ENCODE measurements at places on chromosomes 2 and 18.

DNA sequence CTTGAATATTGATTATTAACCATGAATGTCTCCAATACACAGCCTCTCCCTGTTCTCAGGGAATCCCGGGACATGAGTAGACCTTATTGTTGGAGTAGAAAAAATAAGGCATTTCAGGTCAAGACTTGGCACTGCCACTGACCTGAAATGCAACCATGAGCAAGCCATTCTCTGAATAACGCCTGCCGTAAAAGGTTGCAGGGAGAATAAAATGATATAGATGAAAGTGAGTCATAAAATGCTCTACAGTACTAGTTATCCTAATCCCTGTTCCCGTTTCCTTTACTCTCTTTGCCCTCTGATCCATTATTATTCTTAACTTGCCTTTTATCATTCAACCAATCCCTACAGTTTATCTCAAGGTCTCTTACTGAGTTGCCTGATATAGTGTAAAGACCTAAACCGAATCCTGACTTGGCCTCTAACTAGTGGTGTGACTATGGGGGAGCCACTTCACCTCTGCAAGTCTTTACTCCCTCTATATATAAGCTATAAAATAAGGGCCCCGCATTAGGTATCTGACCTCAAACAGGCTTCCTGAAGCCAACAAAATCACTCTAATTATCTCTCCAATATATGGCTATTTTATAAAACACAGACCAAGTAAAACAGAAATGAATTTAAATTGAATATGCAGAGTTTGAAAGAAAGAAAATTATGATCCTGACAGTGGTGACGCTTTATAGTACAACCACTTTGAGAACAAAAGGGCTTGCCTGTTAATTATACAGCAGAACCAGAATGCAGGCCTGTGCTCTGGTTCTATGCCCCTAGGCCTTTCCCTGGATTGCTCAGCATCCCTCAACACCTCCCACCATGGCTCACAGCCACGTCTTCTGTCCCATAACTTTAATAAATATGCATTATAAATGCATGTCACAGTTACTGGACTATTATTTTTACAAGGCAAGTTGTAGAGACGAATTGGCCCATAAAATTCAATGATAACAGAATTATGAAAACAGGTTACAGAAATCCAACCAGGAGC, 183.1 kb downstream of the STK39 start:
- DNase-seq: no peak
- no peak overlapping the region for H3K27ac ChIP-seq
- H3K4me3 ChIP-seq: no peak overlapping the region
- no peaks in the 10 kb centered on the region for H3K27me3 ChIP-seq
- H3K36me3 ChIP-seq: peaks cover 42% of the 10 kb centered on the region

DNA sequence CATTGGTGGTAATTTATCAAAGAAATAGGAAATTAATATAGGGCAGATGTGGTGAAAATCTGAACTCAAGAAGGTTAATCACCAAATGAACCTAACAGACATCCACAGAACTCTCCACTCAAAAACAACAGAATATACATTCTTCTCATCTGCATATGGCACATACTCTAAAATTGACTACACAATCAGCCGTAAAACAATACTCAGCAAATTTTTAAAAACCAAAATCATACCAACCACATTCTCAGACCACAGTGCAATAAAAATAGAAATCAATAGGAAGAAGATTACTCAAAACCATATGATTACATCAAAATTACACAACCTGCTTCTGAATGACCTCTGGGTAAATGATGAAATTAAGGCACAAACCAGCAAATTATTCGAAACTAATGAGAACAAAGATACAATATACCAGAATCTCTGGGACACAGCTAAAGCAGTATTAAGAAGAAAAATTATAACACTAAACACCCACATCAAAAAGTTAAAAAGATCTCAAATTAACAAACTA, 31.0 kb downstream of the RBM43 start:
- no peak overlapping the region for H3K27ac ChIP-seq
- DNase-seq: no peak
- no peaks in the 10 kb centered on the region for H3K36me3 ChIP-seq

GRCh38 chr2:230864122-230864604, 579 bp upstream of the ITM2C start:
- peak overlapping the region; percentile 82 for H3K4me3 ChIP-seq
- H3K36me3 ChIP-seq: no peaks in the 10 kb centered on the region
- no peaks in the 10 kb centered on the region for H3K27me3 ChIP-seq
- no peak overlapping the region for H3K27ac ChIP-seq
- DNase-seq: no peak

DNA sequence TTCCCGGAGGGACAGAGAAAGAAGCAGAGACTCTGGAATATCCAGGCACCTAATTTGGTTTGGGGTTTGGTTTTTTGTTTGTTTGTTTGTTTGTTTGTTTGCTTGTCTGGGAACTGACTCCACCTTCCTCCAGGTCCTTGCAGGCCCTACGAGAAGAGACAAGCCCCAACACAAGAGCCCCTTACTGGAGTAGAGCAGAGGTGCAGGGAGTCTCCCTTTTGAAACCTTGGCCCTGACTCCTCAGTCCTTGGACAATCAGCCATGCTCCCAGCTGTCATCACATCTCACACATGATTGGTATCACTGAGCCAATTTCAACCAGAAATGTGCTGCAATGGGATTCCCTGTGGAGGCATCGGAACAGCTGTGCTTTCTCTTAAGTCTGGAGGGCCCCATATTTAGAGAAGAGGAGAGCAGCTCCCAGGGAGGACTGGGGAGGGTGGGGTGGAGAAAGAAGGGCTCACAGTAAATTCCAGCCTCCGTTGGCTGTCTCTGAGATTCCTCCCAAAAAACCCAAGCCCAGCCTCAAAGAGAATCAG, 279.9 kb upstream of the NCKAP5 start:
- H3K4me3 ChIP-seq: no peak overlapping the region
- no peak for DNase-seq
- H3K27ac ChIP-seq: no peak overlapping the region
- no peaks in the 10 kb centered on the region for H3K4me1 ChIP-seq
- H3K27me3 ChIP-seq: no peaks in the 10 kb centered on the region
- no peaks in the 10 kb centered on the region for H3K36me3 ChIP-seq

- no peak overlapping the region for H3K4me3 ChIP-seq
- H3K27me3 ChIP-seq: no peaks in the 10 kb centered on the region
- H3K4me1 ChIP-seq: peaks cover 12% of the 10 kb centered on the region
- no peak for DNase-seq
These were observed 59.5 kb downstream of the TMEM131 start for GRCh38 chr2:97936199-97936598.

- H3K27me3 ChIP-seq: no peaks in the 10 kb centered on the region
- H3K4me1 ChIP-seq: no peaks in the 10 kb centered on the region
- H3K36me3 ChIP-seq: no peaks in the 10 kb centered on the region
- H3K27ac ChIP-seq: no peak overlapping the region
- no peak overlapping the region for H3K4me3 ChIP-seq
These were observed 228.9 kb downstream of the ANKRD30B start for GRCh38 chr18:14976736-14977430.

GRCh38 chr2:127011796-127012195, 95.2 kb downstream of the BIN1 start:
- no peak for DNase-seq
- H3K36me3 ChIP-seq: no peaks in the 10 kb centered on the region
- H3K27ac ChIP-seq: no peak overlapping the region
- H3K27me3 ChIP-seq: peaks cover 43% of the 10 kb centered on the region

GRCh38 chr2:112584891-112585250, 462 bp downstream of the CHCHD5 start:
- no peaks in the 10 kb centered on the region for H3K36me3 ChIP-seq
- no peak for DNase-seq
- peak overlapping the region; percentile 84 for H3K27ac ChIP-seq
- H3K27me3 ChIP-seq: no peaks in the 10 kb centered on the region
- H3K4me3 ChIP-seq: peak overlapping the region; percentile 64
- H3K4me1 ChIP-seq: peaks cover 42% of the 10 kb centered on the region

- H3K4me1 ChIP-seq: no peaks in the 10 kb centered on the region
- no peak overlapping the region for H3K4me3 ChIP-seq
- no peak for DNase-seq
- H3K36me3 ChIP-seq: no peaks in the 10 kb centered on the region
- no peak overlapping the region for H3K27ac ChIP-seq
These were observed 112.1 kb downstream of the UPP2 start for GRCh38 chr2:158213773-158214172.

DNA sequence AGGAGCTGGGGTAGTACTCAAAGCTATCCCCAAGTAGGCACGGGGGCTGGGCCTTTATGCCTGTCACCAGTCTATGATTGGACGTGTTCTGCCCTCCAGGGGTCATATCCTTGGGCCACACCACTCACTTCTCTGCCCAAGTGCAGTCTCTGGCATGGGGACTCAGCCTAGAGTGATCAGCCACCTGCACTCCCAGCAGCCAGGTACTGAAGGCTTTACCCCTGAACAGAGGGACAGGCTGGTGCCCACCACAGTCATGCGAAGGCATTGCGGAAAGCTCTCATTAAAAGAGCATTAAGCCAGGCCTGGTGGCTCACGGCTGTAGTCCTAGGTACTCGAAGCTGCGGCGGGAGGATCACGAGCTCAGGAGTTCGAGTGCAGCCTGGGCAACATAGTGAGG, 199.4 kb downstream of the AGAP1 start:
- no peak overlapping the region for H3K27ac ChIP-seq
- DNase-seq: no peak
- H3K27me3 ChIP-seq: no peaks in the 10 kb centered on the region
- peaks cover 4% of the 10 kb centered on the region for H3K4me1 ChIP-seq
- H3K36me3 ChIP-seq: no peaks in the 10 kb centered on the region

DNA sequence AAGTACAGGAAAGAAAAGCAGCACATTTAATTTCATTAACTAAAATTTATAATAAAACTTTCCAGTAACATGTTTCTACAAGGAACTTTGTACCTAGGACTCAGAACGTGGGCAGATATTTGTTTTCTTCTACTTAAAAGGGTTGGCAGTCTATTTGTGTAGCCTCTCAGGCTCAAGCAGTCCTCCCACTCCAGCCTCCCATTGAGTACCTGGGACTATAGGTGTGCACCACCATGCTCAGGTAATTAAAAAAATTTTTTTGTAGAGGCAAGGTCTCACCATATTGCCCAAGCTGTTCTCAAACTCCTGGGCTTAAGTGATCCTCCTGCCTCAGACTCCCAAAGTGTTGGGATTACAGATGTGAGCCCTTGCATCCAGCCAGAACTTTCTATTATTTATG, 36.8 kb downstream of the UGP2 start:
- no peaks in the 10 kb centered on the region for H3K27me3 ChIP-seq
- H3K4me1 ChIP-seq: peaks cover 12% of the 10 kb centered on the region
- H3K4me3 ChIP-seq: no peak overlapping the region
- H3K27ac ChIP-seq: no peak overlapping the region
- peaks cover 55% of the 10 kb centered on the region for H3K36me3 ChIP-seq

DNA sequence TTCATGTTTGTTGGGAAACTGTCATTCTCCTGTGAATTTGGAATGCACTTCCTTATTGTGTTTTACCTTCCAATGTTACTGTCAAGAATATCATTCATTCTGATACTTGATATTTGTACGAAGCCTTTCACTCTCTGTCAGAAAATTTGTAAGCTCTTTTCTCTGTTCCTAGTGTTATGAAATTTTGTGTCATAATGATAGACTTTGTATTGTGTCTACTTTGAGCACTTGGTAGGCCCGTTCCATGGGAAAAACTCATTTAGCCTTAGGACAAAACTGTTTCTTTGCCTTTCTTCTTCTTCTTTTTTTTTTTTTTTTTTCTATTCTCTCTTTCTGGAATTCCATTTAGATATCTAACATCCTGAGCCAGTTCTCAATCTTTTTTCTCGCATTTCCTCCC, 52.0 kb upstream of the FAM124B start:
- peaks cover 6% of the 10 kb centered on the region for H3K4me1 ChIP-seq
- no peaks in the 10 kb centered on the region for H3K36me3 ChIP-seq
- no peak overlapping the region for H3K27ac ChIP-seq
- no peak overlapping the region for H3K4me3 ChIP-seq
- DNase-seq: no peak

DNA sequence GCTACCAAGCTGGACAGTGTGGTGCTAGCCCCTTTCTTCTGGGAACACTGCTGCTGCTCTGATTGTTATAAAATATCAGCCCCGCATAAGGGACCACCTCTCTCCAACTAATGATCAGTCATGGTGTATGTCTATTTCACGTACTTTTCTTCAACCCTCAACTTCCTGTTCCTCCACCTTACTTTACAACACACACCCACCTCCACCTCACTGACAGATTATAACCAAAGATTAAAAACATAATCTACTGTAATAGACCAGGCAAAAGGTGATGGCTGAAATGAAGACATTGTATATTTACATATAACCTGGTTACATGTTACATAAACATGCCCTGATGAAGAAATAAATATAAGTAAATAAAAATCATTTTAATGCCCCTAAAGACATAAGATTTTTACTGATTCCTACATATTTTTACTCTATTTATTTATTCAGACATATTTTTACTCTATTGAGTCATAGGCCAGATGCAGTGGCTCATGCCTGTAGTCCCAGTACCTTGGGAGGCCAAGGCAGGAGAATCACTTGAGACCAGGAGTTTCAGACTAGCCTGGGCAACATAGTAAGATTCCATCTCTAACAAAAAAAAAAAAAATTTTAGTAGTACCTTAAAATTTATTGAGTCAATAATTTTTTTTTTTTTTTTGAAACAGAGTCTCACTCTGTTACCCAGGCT, 12.8 kb downstream of the STK39 start:
- no peak overlapping the region for H3K27ac ChIP-seq
- H3K4me3 ChIP-seq: no peak overlapping the region
- H3K27me3 ChIP-seq: no peaks in the 10 kb centered on the region
- H3K36me3 ChIP-seq: peaks cover 8% of the 10 kb centered on the region

DNA sequence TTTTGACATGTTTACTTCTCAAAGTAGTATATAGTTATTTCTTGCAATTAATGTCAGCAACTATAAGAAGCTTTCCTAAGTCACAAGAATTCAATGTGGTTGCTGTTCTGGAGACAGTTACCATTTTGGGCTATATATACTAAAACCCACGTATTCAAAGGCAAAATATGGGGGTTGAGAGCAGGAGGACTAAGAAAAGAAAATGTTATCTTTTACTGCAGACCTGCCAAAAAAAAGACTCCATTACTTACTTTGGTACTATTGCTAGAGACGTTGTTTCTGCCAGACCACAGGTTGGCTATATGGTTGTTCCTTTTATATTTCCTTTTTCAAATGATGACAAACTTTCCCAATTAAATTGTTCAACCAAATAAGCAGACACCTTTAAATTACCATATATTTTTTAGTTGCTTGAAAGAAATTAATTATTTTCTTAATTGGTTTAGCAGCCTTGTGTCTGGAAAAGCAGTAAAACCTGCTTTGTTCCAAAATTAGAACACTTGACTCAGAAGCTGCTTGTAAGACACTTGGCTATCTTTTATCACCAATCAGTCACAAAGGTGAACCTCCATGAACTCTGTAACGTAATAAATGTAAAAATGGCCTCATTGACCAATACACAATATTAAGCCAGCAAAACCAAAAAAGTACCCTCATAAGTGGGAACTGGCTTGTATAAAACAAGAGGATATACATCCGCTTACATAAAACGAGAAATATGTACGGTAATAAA, 8.2 kb upstream of the OSGEPL1 start:
- no peaks in the 10 kb centered on the region for H3K27me3 ChIP-seq
- H3K36me3 ChIP-seq: peaks cover 3% of the 10 kb centered on the region
- no peak for DNase-seq
- H3K4me1 ChIP-seq: peaks cover 16% of the 10 kb centered on the region

- no peak overlapping the region for H3K27ac ChIP-seq
- H3K36me3 ChIP-seq: no peaks in the 10 kb centered on the region
- H3K4me1 ChIP-seq: peaks cover 26% of the 10 kb centered on the region
- H3K27me3 ChIP-seq: no peaks in the 10 kb centered on the region
These were observed 30.8 kb upstream of the GLS start for GRCh38 chr2:190849774-190850173.
